Erythroblast (primary cell): ENCODE measurements at places on chromosomes 1 and 21.

GRCh38 chr1:224744521-224744920 is 128.4 kb downstream of the CNIH3 start:
- no peak for DNase-seq

GRCh38 chr21:38930853-38931252 is 125.1 kb downstream of the ETS2 start:
- no peak for DNase-seq

DNA sequence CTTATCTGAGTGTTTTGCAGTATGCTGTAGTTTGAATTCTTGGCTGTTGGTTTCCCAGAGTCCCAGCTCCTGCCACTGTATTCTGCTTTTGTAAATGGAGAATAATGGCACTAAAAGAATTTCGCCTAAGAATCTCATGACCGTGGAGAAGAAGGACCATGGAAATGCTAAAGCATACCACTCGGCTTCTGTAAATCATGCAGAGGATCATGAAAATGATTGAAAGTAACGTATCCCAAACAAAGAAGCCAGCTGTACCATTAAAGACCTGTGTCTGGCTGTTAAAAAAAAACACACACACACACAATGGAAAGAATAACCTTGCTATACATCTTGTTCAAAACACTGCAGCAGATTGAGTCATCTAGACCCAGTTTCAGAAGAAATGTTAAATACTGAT is 287.9 kb downstream of the ZNF326 start:
- DNase-seq, result no peak

DNA sequence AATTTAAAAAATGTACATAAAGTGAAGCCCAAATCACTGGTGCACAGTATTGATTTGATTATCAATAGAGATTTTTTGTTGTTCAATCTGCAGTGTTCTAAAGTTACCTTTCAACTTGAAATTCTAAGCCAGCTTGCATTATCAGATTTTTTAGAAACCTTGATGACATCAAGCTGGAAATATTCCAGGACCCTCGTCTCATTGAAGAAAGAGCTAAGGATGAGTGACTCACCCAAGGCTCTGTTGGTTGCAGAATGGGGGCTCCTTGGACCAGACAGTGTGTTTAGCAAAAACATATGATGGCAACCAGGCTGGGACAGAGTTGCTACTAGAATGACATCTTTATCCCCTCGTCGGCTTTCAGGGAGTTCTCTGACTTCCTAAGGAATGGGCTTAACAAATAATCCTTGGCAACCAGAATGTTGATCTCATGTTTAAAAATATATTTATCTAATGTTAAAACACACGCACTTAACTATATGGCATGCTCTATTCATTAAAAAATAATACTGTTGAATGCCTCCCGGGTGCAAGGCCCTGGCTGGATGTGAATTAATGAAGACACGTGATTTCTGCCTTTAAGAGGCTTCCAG is 79.7 kb downstream of the RUNX3 start:
- no peak for DNase-seq

DNA sequence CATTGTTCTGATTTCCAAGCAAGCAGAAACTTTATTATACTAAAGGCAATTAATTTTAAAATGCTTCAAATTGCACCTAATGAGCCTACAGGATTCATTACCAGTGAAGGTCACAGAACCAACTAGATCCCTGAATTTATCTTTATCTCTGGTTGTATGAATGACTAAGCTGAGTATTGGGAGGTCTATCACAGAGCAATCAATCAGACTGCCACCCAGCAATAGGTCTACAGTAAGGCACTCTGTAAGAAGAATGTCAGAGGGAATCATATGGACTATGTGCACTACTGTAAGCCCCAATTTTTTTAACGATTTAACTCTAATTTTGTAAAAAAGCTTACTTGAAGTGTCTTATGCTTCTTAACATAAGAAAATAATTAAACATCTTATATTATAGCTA is 707.0 kb downstream of the AMY1C start:
- DNase-seq, result no peak

- peak; percentile 41 for DNase-seq
These were observed 902 bp downstream of the AP4B1 start for GRCh38 chr1:113903501-113904292.

- no peak for DNase-seq
These were observed 249.1 kb downstream of the FOXD2 start for GRCh38 chr1:47686731-47687630.

- DNase-seq, result no peak
These were observed 10.3 kb upstream of the PHTF1 start for GRCh38 chr1:113769601-113769970.

GRCh38 chr1:154962795-154963330 is 1.3 kb upstream of the PYGO2 start:
- DNase-seq, result no peak

GRCh38 chr21:38524168-38525153 is 26.2 kb upstream of the ERG start:
- DNase-seq, result no peak

GRCh38 chr21:37594472-37594951 is 227.9 kb downstream of the DYRK1A start:
- DNase-seq, result no peak

GRCh38 chr1:238690415-238690814 is 696.0 kb upstream of the CHRM3 start:
- DNase-seq, result no peak

DNA sequence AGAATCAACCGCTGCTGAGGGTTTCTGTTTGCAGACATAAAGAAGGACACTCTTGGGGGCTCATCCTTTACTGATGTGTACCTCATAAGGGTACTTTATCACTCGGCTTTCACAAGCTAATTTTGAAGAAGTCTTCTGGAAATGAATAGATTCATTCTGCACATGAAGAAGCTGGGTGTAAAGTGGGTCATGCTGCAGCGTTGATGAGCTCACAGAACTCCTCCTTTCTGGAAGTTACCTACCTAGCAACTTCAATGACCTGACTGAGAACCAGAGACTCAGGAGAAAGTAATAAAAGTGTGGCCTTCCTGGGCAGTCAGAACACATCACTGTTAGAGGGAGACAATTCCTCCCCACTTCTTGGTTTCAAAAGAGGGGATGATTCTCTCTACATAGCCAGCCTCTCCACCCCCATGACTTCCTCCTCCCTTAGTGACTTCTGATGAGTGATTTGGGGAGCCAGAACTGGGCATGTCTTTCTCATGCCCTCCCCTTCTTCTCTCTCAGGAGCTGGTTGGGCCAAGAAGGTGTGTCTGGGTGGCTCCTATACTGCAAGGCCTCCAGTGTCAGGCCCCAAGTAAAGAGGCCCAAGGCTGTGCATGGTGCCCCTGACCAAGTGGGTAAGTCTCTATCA is 27.0 kb downstream of the PCNX2 start:
- DNase-seq, result no peak

GRCh38 chr1:5271264-5271663 is 616.9 kb downstream of the AJAP1 start:
- no peak for DNase-seq

GRCh38 chr1:153921803-153922075 is 1.0 kb downstream of the GATAD2B start:
- no peak for DNase-seq

- no peak for DNase-seq
These were observed 78.9 kb downstream of the TGFBR3 start for GRCh38 chr1:91806769-91807700.
